ENCODE measurements at places on chromosomes 7 and 10.

- DNase-seq, result no peak
These were observed 29.6 kb downstream of the IDE start for GRCh38 chr10:92544296-92544695.

DNA sequence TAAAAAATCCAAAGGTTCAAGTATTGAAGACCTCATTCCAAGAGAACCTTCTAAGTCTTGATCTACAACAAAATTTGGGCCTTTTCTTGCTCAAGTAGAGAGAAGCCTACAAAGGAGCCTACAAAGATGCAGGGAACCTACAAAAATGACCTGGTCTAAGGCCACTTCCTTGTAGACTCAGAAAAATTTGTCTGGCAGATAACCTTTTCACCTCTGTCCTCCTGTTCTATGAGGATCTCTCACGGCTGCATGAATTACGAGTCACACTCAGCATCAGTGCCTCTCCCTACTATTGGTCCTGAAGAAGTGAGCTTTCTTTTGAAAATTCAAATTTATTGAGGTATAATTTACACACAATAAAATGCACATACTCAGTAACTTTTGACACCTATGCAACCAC is 29.3 kb downstream of the CCNJ start:
- DNase-seq, result no peak

GRCh38 chr10:99619851-99620710 is at the start of gene SLC25A28:
TSS of gene SLC25A28 (minus strand) at chr10:99620439. CDS start at chr10:99620335, 104 bp downstream.
- DNase-seq, result peak; percentile 100

- DNase-seq, result no peak
These were observed 18.5 kb upstream of the ACBD5 start for GRCh38 chr10:27258838-27259812.

DNA sequence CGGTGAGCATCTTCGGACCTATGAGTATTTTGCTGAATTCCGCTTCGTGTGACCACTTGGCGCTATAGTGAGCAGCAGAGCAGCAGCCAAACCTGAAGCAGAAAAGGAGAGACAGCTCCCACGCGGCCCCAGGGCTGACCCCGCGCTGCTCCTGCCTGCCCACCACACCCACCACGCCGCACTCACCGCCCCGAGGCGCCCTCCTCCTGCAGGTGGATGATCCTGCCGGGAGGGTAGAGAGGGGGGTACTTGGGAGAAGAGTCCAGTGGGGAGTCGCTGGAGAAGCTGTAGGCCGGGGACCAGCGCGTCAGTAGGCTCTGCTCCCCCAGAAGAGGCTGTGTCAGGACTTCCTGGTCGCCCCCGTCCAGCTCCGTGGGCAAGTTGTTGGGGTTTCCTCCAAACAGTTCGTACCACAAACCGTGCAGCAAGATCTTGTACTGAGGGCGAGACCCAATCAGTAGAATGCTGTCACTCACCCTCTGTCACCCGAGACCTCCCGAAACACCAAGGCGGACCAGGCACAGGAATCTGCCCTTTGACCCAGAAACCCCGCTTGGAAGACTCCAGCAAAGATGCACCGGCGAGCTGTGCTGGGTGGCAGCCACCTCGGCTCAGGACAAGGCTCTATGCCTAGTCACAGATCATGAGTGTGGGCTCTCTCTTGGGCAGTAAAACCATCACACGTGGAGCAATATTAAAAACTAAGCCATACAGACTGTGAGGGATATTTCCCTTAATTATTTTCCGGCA is 37.6 kb downstream of the DAGLB start:
- DNase-seq, result no peak

GRCh38 chr10:7933262-7933661 is 115.0 kb downstream of the TAF3 start:
- DNase-seq, result no peak

DNA sequence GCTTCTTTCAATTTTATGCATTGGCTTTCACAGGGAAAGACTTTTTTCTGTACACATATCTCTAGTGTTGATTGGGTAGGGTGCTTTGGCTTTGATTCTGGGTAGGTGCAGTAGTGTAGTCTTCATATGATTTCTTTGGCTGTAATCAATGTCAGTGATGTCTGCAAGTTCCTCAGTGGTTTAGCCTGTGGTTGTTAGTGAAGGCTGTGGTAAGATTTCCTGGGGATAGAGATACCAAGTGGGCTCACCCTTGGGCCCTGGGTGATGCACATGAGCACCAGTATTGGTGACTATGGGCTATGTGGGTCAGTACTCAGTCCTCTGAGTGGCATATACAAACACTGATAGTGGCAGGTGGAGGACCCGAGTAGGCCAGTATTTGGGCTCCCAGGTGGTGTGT is 13.0 kb downstream of the GIMAP8 start:
- DNase-seq, result no peak

DNA sequence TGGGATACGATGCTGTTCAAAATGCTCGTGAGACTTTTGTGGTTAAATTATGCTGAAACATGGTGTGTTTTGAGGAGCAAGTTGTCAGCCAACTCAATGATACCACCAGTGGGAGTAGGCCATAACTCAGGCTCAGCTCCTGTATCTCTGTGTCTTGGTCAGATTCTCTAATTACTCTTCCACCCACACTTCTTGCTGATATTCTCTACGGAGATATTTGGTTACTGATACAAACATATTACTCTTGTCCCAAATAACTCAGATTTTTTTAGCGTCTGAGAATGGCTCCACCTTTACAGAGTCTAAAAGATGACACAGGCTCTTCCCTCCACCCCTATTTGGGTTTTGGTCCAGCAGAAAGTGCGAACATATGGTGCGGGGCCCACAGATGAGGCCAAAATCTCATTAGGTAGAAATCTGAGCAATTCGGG is 168.9 kb downstream of the PKD1L1 start:
- DNase-seq, result no peak

All from AG04450 (cell line).